ENCODE measurements at places on chromosomes 11 and 22.
A peak's percentile ranks its signal among the peaks of the same experiment; 100 is the strongest.

DNA sequence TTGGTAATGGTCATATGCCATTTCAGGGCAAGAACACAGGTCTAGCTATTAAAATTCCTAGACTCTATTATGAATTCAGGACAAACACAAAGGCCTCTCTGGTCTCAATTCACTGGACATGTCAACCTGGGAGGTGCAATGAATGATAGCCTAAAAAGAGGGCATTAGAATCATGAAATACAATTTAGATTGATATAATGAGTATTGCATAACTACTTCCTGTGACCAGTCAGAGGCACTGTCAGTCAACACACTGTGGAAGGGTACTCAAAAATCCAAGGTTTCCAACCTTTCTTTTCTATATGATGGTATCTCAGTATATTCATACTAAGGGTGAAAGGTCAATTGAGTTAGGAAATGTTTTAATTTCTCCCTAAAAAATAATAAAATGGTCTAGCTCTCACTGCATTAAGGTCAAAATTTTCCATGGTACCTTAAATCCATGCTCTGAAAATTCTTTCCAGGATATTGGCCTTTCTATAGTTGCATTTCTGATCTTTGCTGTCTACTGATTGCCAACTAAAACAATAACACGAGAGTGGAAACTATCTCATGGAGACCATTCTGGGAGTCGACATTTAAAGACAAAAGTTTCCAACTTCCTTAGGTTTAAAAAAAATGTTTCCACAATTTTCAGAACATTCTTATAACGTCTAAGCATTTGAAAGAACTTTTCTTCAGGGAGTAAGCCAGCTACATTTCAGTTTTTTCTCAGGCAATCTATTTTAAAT lies 81.7 kb upstream of the APOA1 start:
- DNase-seq = no peak

- DNase-seq = no peak
Measured at GRCh38 chr11:57406337-57406904, 16.0 kb upstream of the PRG2 start.

DNA sequence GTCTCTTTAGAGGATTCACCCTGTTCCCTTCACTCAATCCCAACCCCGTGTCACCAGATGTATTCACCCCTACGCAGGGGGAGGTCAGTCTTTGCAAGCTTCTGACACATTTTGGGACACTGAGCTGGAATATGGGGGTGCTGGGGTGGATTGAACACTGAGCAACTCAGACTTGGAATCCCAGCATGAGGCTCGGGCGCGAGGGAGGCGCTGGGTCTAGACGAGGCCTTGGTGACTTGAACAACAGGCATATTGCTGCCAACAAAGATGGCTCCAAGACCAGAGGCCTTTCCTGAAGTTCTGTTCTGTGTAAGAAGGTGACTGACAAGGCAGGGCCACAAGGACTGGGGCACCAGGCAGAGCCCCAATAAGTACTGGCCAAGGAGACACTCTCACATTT lies 3.0 kb upstream of the SCGB2A1 start:
- DNase-seq = no peak

DNA sequence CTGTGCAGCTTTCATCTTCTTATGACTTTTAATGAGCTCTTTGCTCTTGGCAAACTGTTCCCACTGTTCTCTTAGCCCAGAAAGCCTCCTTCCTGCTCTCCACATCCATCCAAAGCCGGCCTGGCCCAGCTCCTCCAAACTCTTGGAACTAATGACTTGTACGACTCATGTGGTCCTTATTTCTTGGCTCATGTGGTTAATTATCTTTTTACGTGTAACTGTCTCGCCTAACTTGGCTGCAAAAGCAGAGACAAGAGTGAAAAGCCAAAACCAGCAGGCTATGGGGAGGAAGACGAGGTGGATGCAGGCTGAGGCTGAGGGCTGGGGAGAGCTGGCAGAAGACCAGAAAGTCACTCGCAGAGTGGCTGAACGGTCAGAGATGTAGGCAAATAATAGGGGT lies 5.5 kb downstream of the CSNK2A3 start:
- DNase-seq = no peak

DNA sequence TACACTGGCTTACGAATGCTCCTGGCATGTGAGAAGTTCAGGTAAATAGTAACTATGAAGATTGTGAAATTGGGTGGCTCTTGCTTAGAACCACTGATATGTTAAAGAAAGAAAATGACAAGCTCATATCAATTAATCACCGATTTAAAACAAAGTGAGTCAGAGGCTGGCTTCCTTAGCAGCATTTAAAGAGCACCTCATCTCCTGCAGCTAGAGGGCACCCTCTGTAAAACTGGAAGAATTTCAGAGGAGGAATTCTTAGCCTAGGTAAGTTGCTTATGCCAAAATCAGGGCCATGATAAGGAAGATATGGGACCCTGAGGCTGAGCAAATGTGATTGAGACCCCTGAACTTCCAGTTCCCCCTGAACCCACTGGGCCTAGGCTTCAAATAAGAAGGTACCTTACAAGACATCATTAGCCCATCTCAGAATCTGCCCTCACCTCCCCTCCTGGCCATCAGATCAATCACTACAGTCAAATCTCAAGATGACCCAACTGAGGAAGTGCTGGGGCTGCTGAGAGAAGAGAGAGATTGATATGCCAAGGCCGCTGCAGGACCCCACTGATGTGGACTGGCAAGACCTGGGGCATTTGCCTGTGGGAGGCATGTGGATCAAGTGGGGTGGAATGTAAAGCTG lies 8.6 kb upstream of the CD3E start:
- no peak for DNase-seq

- no peak for DNase-seq
Measured at GRCh38 chr11:35121326-35121865, 17.6 kb upstream of the CD44 start.

- DNase-seq = no peak
Measured at GRCh38 chr11:1868636-1869291, 15.9 kb downstream of the LSP1 start.

- DNase-seq = no peak
Measured at GRCh38 chr11:105577641-105578040, 32.2 kb upstream of the GRIA4 start.

- DNase-seq = peak; percentile 31
Measured at GRCh38 chr22:37330200-37331033, 48.1 kb downstream of the CYTH4 start.

DNA sequence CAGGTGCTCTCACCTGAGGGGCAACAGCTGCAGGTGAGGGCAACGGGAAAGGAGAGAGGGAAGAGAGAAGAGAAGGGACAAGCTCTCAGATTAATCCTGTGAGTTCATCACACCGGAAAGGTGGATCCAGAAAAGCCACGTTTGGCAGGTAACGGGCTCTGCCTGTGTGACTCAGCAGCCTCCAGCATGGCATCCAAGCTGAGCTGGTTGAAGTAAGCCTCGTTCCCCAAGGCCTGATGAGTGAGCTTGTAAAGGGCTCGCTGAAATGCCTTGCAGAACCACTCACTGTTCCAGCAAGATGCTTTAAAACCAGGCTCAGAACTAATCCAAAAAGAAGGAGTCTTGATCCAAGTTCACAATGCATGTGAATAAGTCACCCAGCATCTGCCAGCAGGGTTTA lies 206.9 kb upstream of the TMEM45B start:
- no peak for DNase-seq

GRCh38 chr22:46592390-46592872 lies 27.8 kb upstream of the GRAMD4 start:
- no peak for DNase-seq

- DNase-seq = no peak
Measured at GRCh38 chr11:117232911-117233409, 489 bp downstream of the RNF214 start.

DNA sequence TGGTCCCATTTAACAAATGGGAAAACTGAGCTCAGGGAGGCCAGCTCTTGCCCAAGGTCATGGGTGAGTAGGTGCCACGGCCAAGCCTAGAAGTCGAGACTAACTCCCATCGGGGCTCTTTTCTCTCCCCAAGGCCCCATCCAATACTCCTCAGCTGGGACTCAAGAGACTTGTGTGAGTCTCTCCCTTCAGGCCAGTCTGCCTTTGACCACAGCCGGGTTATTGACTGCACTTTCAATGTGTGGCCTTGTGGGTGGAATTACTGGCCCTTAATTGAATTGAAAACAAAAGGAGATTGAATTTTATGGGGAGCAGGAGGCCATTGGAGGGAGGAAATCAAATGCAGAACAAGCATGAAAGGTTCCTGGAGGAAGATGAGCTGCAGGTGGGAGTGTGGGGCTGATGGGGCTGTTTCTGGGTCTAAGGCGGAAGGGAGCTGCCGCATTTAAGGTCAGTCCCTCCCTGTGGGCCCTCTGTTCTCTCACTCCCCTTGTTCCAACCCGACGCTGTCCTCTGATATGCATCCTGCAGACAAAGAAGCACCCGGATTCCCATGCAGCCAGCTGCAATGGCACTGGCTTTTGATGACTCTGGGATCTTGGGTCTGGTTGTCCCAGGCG lies 552.8 kb downstream of the MIAT start:
- DNase-seq = no peak

DNA sequence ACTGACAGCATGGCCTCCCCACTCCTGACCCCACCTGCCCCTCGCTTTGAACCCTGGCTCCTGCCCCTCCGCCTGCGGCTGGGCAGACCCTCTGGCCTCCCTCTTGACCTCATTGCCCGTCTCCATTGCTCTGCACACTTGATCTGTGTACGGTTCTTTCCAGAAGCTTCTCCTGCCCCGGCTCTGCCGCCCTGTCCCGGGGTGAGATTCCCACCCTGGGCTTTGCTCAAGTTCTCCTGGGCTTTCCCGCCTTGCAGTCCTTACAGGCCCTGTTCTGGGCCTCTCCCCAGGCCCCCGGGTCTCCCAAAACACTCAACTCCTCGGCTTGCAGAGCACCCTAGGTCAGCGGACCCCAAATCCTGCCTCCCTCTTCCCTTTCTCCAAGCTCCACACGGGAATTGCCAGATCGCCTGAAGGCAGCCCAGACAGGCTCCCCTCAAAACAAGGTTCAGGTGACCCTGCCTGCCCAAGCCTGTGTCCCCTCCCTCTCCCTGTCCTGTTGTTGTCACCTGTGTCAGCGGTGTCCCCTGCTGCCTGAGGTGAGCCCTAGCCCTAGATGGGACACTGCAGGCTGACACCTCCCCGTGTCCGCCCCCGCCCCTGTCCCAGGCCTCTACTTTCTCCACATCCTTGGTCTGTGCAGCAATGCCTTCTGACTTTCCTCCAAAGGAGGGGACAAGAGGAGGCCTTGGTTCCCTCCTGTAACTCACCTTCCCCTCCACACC lies 1.5 kb downstream of the GAL start:
- no peak for DNase-seq

DNA sequence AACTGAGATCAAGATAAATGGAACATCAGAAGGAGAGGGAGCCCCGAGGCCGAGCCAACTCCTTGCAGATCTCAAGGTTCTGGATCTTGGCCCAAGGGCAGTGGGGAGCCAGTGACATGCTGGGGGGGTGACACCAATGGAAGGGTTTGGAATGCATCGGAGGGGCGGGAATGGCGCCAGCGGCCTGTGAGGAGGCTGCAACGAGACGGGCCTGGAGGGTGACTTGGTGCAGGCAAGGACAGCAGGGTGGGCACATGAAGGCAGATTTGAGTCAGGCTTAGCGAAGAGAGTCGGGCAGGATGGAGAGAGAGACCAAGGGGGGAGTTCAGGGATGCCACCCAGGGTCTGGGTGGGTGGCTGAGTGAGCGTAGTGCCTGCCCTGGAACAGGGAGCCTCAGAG lies 23.2 kb downstream of the ELFN2 start:
- no peak for DNase-seq

DNA sequence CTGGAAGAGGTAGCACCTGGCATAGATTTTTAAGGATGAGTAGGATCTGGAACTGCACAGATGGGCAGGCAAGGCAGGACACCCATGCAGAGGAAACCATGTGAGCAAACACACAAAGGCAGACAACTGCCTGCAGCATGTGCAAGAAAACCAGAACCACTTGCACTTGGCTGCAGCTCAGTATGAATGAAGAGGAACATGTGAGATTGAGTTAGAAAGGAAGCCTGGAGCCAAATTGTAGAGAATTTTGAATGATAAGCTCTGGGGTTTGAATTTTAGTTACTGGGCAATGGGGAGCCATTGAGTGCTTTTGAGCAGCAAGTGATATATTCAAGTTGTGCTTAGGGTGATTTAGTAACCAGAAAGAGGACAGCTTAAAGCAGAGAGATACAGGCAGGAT lies 583.4 kb downstream of the SOX6 start:
- DNase-seq = no peak

- no peak for DNase-seq
Measured at GRCh38 chr11:133718238-133718637, 127.1 kb downstream of the SPATA19 start.

- DNase-seq = no peak
Measured at GRCh38 chr11:61776561-61777075, 15.8 kb downstream of the TMEM258 start.

DNA sequence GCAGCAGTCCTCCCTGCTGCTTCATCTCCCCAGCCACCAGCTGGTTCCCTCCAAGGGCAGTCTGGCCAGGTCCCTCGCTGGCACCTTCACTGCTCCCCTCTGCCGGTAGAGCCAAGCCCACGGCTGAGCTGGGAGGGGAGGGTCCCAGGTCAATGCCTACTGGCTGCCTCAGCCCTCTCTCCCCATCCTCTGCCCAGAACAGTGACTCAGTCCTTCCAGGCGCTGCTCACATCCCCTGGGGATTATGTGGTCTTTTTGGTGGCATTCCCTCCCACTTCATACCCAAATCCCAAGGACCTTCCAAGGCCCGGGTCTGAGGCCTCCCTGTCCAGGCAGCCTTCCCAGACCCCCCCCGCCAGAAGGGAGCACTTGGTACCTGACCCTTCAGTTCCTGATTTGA lies 44.9 kb downstream of the WNT7B start:
- DNase-seq = no peak

DNA sequence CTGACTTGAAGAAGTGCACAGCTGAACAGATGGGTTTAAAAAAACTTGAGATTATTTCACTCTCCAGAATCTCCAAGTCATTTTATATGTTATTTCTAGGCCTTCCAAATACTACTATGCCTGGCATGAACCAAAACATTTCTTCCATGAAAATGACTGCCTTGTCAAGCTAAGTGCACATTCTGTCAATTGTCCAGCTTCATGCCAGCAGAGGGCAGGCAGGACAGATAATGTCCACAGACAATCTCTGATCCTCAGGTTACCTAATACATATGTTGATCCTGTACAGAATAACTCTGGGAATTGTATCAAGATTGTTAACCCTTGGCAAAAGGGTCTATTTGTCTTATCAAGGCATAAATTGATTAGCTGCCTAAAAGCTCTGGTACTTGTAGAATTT lies 229.5 kb downstream of the AASDHPPT start:
- DNase-seq = no peak

- DNase-seq = no peak
Measured at GRCh38 chr11:107957109-107957588, 28.9 kb downstream of the RAB39A start.

GRCh38 chr11:16093889-16094653 lies 262.3 kb downstream of the SOX6 start:
- no peak for DNase-seq
